ENCODE measurements at places on chromosomes 6 and 20. TPM values are rescaled to one million over a fixed set of nuclear protein-coding genes. Genes with fewer than 3 reads are reported as not detected.

DNA sequence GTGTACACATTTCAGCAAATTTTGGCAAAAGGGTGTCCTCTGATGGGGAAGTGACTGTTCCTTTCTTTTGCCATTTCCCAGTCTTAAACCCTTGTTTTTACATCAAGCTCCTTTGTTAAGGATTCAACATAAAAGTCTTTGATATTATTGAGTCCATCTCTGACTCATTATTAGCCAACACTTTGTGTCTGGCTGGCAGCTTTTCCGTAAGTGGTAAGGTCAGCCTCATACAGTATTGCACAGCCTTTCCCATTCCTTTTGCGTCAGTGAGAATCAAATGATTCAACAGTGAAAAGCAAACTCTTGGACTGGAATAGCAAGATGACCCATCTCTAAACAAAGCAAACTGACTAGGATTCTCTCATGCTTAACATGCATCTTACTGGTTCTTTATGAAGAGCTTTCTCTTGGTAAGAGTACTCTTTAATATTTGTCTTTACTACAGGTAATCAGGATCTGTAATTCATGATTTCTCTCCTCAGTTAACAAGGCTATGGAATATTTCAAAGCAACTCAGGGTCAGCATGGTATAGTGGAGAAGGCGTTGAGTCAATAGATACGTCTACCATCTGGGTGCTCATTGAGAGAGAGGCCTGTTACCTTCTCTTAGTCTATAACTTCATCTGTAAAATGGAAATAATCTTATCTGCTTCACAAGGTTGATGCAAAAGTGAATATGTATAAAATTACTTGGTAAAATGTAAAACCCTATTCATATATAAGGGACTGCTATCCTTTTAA is 183.6 kb downstream of the PRL start:
- H3K36me3 ChIP-seq = no peaks in the 10 kb centered on the region
- no peaks in the 10 kb centered on the region for H3K27me3 ChIP-seq
- H3K4me1 ChIP-seq = peaks cover 6% of the 10 kb centered on the region
- peak; percentile 86 for DNase-seq
- H3K27ac ChIP-seq = peak overlapping the region; percentile 34

GRCh38 chr6:144744720-144745119 is 459.6 kb downstream of the UTRN start:
- DNase-seq = no peak
- no peaks in the 10 kb centered on the region for H3K4me1 ChIP-seq
- peaks cover 4% of the 10 kb centered on the region for H3K36me3 ChIP-seq
- H3K27ac ChIP-seq = no peak overlapping the region

The ENPP4 gene
- 36.0 TPM for total RNA-seq

DNA sequence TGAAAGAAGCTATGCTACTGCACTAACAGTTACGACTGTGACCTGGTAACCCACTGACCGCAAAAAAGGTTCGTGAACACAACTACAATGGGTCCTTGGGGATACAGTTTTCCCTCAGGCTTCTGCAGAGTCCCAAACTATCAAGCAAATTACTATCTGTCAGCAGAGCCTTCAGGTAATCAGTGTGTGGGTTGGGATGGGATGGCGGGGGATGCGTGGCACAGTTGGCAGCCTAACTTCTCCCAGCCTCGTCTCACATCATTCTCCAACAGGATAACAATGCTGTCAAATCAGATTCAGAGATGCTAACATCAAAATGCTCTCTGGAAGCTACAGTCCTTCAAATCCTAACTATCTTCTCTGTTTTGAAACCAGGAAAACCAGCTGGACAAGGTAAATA is 102.3 kb downstream of the EPM2A start:
- peaks cover 11% of the 10 kb centered on the region for H3K4me1 ChIP-seq
- no peaks in the 10 kb centered on the region for H3K27me3 ChIP-seq
- H3K27ac ChIP-seq = no peak overlapping the region

- no peaks in the 10 kb centered on the region for H3K36me3 ChIP-seq
- no peak overlapping the region for H3K27ac ChIP-seq
- H3K4me1 ChIP-seq = no peaks in the 10 kb centered on the region
- no peak for DNase-seq
- no peak overlapping the region for H3K4me3 ChIP-seq
- no peaks in the 10 kb centered on the region for H3K27me3 ChIP-seq
Measured at GRCh38 chr20:54356801-54357200, 118.6 kb upstream of the DOK5 start.

- no peaks in the 10 kb centered on the region for H3K27me3 ChIP-seq
- H3K36me3 ChIP-seq = no peaks in the 10 kb centered on the region
- H3K27ac ChIP-seq = no peak overlapping the region
- no peaks in the 10 kb centered on the region for H3K4me1 ChIP-seq
- no peak for DNase-seq
- no peak overlapping the region for H3K4me3 ChIP-seq
Measured at GRCh38 chr6:135658481-135658880, 160.9 kb upstream of the AHI1 start.

GRCh38 chr20:44066645-44067606 is 120.1 kb downstream of the JPH2 start:
- H3K36me3 ChIP-seq = no peaks in the 10 kb centered on the region
- no peaks in the 10 kb centered on the region for H3K27me3 ChIP-seq

GRCh38 chr6:100886076-100886475 is 4.9 kb upstream of the ASCC3 start:
- H3K27ac ChIP-seq = no peak overlapping the region
- no peak for DNase-seq
- H3K4me3 ChIP-seq = no peak overlapping the region
- no peaks in the 10 kb centered on the region for H3K36me3 ChIP-seq

DNA sequence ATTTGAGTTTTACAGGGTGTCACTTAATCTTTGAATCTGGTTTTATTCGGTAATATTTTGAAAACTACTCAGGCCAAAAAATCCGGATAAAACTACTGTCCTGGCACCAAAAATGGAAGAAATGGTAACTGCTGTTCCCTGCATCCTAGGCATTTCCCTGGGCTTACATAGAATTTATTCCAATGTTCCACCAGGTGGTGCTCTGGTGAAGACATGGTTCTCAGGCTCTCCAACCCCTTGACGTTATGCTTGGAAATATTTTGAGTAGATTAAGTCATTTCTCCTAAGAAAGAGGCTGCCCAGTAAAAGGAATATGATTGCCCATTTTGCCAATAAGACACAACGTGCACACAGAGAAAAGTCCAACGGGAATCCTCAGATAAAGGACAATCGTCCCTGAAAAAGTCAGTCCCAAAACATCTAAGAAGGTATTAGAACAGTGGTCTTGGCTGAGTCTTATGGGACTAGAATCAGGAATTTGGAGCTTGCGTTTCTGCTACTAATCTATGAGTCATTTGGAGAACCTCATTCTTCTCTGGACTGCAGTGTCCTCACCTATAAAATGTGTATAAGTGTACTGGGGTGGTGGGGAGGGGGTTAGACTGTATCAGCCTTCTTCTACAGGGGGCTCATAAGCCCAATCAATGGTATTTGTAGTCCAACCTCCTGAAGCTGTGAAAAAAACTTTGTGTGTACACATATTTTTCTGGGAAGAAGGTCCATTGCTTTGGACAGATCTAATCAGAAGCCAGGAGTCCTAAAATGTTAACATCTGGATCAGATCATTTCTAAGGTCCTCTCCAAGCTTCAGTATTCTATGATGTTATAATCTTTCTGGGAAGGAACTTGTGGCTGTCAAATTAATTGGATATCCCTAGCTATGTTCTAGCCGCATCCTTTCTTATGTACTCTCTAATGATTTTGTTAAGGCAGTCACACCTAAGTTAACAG is 131.0 kb upstream of the BMP2 start:
- no peak overlapping the region for H3K27ac ChIP-seq
- no peaks in the 10 kb centered on the region for H3K36me3 ChIP-seq
- no peak overlapping the region for H3K4me3 ChIP-seq
- no peaks in the 10 kb centered on the region for H3K4me1 ChIP-seq
- no peaks in the 10 kb centered on the region for H3K27me3 ChIP-seq
- no peak for DNase-seq

- DNase-seq = no peak
- no peaks in the 10 kb centered on the region for H3K36me3 ChIP-seq
- peak overlapping the region; percentile 82 for H3K4me3 ChIP-seq
- peak overlapping the region; percentile 93 for H3K27ac ChIP-seq
Measured at GRCh38 chr6:46129291-46129628, 529 bp upstream of the ENPP4 start.

- no peak for DNase-seq
- H3K36me3 ChIP-seq = no peaks in the 10 kb centered on the region
- no peaks in the 10 kb centered on the region for H3K27me3 ChIP-seq
- H3K4me3 ChIP-seq = no peak overlapping the region
Measured at GRCh38 chr6:166952567-166953486, 3.5 kb downstream of the RNASET2 start.

DNA sequence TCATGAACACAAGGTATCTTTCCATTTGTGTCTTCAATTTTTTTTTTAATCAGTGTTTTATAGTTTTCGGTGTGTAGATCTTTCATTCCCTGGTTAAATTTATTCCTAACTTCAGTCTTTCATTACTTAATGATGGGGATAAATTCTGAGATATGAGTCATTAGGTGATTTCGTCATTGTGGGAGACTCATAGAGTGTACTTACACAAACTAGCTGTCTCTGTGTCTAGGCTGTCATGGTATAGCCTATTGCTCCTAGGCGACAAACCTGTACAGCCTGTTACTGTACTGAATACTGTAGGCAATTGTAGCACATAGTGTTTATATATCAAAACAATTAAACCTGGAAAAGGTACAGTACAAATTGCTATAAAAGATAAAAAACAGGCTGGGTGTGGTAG is 42.1 kb downstream of the SMAP1 start:
- H3K27ac ChIP-seq = no peak overlapping the region
- H3K4me1 ChIP-seq = no peaks in the 10 kb centered on the region
- H3K36me3 ChIP-seq = no peaks in the 10 kb centered on the region
- no peak overlapping the region for H3K4me3 ChIP-seq
- no peak for DNase-seq
- no peaks in the 10 kb centered on the region for H3K27me3 ChIP-seq

GRCh38 chr6:8783191-8783590 is 347.8 kb upstream of the SLC35B3 start:
- H3K4me1 ChIP-seq = no peaks in the 10 kb centered on the region
- H3K27ac ChIP-seq = no peak overlapping the region
- H3K36me3 ChIP-seq = no peaks in the 10 kb centered on the region

DNA sequence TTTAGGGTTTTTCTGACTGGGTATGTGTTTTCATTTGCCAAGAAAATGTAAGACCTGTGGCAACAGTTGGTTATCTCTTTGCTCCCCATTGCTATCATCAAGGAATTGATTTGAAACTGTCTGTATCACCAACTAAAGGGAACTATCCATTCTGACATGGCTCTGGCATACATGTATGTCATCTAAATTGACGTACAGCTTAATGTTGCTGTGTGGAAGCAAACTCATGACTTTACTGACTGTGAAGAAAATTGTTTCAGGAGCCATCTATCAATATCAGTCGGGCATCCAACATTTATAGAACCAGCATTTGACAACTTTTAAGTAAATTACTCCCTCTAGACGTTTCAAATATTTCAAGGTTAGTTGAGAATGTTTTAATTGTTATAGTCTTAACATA is 555.8 kb upstream of the EPHA7 start:
- H3K4me3 ChIP-seq = no peak overlapping the region
- DNase-seq = no peak
- H3K36me3 ChIP-seq = no peaks in the 10 kb centered on the region
- no peaks in the 10 kb centered on the region for H3K4me1 ChIP-seq
- H3K27me3 ChIP-seq = no peaks in the 10 kb centered on the region

The IYD gene
- not detected for total RNA-seq

The KIAA0408 gene
- total RNA-seq = 1.5 TPM

DNA sequence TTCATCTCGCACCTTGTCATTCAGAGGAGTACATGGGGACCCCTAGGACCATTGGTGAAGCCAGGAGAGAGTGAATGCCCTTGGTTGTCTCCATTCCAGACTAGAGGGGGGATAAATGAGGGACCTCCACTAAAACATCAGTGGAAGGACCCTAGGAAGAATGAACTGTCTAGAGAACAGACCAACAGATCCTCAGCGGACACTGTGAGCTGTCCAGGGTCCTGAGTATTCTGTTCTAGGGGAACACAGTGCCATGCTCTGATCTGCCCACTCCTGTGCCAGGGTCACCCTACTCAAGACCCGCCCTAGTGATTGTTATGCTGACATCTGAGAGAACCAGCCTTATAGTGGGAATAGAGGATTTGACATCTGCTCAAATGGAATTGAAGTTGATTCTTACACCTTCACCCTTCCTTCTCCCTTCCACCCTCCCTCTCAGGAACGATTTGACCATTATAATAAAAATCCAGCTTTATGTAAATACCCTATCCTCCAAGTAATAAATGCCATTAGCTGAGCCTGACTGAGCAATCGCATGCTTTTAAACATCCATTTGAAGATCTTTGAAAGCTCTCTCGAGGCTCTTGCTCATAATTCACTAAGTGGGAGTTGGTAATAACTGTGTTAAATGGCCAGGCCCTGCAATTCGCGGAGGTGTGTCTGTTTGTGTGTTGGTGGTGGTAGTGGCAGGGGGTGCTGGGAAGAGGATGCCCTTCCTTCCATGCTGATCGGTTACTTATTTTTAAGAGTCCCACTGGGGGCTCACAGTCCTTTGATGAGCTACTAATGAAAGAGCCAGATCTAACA is 43.6 kb upstream of the SLC32A1 start:
- H3K4me3 ChIP-seq = no peak overlapping the region
- H3K36me3 ChIP-seq = no peaks in the 10 kb centered on the region
- no peak for DNase-seq
- H3K4me1 ChIP-seq = no peaks in the 10 kb centered on the region

- H3K27ac ChIP-seq = peak overlapping the region; percentile 67
- H3K27me3 ChIP-seq = no peaks in the 10 kb centered on the region
- H3K4me1 ChIP-seq = no peaks in the 10 kb centered on the region
- no peaks in the 10 kb centered on the region for H3K36me3 ChIP-seq
Measured at GRCh38 chr6:142879076-142879475, 65.9 kb downstream of the HIVEP2 start.

DNA sequence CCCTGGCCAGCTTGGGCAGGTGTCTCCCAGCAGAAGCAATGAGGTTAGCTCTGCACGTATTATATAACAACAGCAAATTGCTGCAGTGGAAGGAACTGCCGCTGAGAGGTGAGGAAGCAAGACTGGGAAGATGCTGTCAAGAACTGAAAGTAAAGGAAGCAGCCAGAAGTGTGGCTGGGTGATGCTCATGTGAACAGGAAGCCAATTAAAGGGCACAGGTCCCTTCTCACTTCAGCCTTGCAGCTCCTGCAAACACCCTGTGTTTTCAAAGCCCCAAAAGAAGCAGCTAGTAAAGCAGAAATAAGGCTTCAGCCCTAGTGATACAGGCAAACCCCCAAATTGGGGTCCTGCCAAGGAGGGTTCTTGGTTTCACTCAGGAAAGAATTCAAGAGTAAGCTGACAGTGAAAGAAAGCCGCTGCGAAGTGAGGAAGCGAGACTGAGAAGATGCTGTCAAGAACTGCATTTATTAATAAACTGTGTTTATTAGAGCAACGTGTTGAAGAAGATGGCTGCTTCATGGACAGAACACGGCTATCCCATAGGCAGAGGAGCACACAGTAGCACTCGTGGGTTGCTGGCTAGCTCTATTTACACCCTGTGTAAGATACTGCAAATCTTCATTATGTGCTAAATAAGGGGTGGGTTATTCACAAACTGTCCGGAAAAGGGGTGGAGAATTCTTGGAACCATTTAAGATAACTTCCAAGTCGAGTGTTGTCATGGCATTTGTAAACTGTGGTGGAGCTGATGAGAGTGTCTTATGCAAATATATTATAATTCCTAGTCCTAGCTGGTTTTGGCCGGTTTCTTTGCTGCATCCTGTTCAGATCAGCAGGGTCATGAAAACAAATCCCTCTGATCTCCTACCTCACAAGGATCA is 152.2 kb downstream of the LINC00237 start:
- DNase-seq = no peak
- H3K36me3 ChIP-seq = no peaks in the 10 kb centered on the region
- H3K27ac ChIP-seq = no peak overlapping the region
- no peaks in the 10 kb centered on the region for H3K27me3 ChIP-seq
- H3K4me3 ChIP-seq = no peak overlapping the region

The SPTLC3 gene
- 2.8 TPM for total RNA-seq
